IMR-90 (cell line): ENCODE measurements at places on chromosomes 5 and 9. TPM values are rescaled to one million over a fixed set of nuclear protein-coding genes. Genes with fewer than 3 reads are reported as not detected.
A peak's percentile ranks its signal among the peaks of the same experiment; 100 is the strongest.

Gene CENPH
- total RNA-seq: 3.8 and 10.8 TPM in 2 replicates

Gene LCNL1
- not detected in 2 replicates for total RNA-seq

DNA sequence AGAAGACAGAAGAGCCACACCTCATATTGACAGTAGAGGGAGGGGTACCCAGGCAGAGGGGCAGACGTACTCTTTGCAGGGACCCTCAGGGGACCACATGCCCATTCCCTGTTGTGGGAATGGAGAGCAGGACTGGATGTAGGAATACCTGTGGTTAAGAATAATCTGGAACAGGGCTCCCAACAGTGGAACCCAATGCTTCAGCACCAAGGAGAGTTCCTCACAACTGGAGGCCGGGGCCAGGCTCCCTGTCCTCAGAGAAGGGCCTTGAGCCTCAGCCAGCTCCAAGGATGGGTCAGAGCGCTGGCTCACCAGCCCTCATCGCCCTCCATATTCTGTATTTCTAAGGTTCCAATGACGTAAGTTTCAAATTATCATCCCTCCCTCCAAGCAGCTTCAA is 7.4 kb upstream of the SHC3 start:
- no peaks in the 10 kb centered on the region for H3K4me1 ChIP-seq
- DNase-seq: peak; percentile 29
- no peaks in the 10 kb centered on the region for H3K36me3 ChIP-seq
- H3K4me3 ChIP-seq: no peak overlapping the region
- no peak overlapping the region for H3K27ac ChIP-seq

Gene GARIN3
- not detected in 2 replicates for total RNA-seq

DNA sequence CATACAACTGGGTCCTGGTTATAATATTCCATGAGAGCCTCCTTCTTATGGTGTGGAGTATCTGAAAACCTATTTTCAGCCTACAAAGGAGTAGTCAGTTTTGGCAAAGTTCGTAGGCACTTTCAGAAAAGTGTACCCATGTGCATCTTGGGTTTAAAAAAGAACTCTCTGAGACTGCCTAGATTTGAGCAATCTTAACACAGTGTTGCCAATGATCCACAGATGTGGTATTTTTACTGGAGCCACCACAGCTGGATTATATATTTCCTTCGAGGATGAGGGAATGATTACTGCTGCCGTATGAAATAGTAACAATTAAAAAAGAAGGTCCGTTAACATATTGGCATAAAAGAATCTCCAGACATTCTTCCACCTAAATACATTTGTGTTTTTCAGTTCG is 1.1 kb downstream of the PALM2AKAP2 start:
- H3K27me3 ChIP-seq: no peaks in the 10 kb centered on the region
- DNase-seq: no peak

GRCh38 chr9:105637787-105638395 is 24.4 kb upstream of the TAL2 start:
- H3K4me1 ChIP-seq: no peaks in the 10 kb centered on the region
- H3K36me3 ChIP-seq: peaks cover 3% of the 10 kb centered on the region; the same call in 1 of the 2 replicates
- H3K27me3 ChIP-seq: no peaks in the 10 kb centered on the region
- no peak overlapping the region for H3K27ac ChIP-seq
- peak; percentile 3 for DNase-seq
- H3K4me3 ChIP-seq: no peak overlapping the region
